ENCODE measurements at places on chromosomes 5 and 9. TPM values are rescaled to one million over a fixed set of nuclear protein-coding genes. Genes with fewer than 3 reads are reported as not detected.

DNA sequence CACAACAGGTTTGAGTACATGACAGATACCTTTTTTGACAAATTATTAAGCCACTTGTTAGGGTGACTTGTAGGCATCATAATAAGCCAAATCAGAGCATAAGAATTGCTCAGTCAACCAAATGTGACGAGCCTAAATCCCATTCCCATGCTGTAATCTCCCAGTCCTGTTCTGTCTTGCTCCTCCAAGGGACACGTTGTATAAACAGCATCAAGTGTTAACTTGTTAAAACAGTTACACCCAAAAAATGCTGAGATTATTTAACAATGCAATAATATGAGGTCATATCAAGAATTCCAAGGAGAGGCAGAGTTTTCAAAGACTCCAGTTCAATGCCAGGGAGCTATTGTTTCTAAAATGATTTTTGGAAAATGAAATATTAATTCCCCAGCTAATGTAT is 76.2 kb downstream of the SH3TC2 start:
- DNase-seq, result no peak

DNA sequence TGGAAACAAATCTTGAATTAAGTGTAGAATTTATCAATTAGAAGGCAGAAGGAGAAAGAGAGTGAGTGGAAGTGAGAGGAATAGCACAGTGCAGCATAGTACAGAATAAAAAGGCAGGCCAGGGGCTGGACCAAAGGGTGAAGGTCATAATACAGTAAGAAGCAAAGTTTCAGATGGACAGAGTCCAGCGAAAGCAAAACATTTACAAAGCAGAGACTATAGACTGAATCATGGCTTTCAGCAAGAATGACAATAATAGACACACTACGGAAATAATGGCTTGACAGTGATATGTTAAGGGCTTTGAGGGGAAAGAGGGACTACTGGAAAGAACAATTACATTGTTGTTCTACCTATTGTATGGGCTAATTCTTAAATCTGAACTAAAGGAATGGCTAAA is 249.0 kb upstream of the CHD1 start:
- DNase-seq, result peak; percentile 21

The SPATA31A3 gene
- not detected for polyA plus RNA-seq

The PITX1 gene
- 11.7 TPM for polyA plus RNA-seq

DNA sequence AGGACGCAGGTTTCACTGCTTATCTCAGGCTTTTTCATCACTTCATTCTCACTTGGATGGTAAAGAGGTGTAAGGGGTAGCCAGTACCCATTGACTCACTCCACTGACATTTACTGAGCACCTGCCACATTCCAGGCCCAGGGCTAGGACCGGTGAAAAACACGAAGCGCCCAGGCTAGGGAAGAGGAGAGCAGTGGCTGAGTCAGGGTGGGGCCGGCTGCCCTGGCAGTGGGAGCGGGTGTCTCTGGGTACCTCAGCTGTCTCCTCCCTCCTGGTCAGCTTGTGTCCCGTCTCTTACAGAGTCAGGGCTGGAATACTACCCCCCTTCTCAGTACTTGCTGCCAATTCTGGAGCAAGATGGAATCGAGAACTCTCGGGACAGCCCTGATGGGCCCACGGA is 22.2 kb downstream of the LRSAM1 start:
- DNase-seq, result no peak

- no peak for DNase-seq
Observed at GRCh38 chr5:112866739-112867138, 5.7 kb downstream of the SRP19 start.

The ACTBL2 gene
- not detected for polyA plus RNA-seq

The TAS2R1 gene
- not detected for polyA plus RNA-seq

DNA sequence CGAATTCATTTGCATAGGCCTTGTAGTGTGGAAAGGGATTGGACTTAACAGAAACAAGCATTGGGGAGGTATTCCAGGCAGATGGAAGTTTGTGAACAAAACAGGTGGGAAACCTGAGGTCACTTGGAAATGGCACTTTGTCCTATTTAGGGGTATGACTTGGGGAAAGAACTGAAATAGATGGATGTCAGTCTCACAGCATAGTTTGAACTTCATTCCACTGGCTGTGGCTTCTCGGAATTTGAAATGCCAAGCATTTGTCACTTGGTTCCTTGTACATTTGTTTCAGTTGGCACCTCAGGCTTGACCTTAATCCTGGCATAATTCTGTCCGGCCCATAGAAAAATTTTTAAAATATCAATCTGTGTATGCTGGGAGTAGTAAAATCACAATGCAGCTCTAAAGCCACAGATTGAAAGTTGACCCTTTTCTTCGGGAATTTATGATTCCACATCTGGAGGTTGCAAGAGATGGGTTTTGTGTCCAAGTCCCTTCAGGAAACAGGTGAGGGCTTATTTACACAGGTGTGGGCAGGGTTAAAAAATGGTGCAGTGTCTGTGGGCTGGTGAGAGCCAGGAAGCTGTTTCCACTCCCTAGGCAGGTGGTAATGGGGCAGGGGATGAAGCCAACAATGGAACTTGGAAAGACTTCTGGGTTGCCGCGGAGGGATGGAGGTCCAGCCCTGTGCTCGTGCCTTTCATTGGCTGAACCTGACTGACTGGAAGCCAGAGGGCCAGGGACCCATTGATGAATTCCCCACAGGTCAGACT is 39.2 kb upstream of the PDE8B start:
- no peak for DNase-seq

DNA sequence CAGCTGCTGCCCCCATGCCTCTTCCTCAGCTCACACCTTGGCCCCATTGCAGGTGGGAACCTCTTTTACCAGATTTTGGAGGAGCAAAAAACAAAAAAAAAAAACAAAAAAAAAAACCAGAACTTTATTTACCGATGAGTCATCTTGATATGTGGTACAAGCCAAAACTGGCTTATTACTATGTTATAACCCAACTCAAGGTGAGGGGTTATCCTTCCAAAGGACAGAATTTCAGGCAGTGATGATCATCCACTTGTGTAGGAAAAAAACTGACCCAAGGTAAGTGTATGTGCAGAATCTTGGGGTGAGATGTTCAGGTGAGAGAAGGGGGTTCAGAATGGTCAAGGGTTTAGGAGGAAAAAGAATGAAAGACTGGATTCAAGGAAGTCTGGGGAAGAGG is 142.6 kb upstream of the FST start:
- DNase-seq, result no peak

DNA sequence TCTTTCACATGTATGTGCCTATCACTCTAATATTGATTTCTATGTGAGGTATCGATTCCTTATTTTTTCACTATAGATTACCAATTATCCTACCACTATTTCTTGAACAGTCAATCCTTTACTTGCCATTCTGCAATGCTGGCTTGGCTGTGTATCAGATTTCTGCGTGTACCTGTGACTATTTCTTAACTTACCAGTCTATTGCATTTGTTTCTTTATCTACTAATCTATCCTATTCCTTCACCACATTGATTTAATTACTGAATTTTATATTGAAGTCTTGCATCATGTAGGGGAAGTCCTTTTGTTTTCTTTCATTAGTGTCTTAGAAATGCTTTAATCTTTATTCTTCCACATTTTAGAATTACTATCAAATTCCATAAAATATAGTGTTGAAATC is 684.8 kb downstream of the LRRC70 start:
- no peak for DNase-seq

The BARHL1 gene
- not detected for polyA plus RNA-seq

DNA sequence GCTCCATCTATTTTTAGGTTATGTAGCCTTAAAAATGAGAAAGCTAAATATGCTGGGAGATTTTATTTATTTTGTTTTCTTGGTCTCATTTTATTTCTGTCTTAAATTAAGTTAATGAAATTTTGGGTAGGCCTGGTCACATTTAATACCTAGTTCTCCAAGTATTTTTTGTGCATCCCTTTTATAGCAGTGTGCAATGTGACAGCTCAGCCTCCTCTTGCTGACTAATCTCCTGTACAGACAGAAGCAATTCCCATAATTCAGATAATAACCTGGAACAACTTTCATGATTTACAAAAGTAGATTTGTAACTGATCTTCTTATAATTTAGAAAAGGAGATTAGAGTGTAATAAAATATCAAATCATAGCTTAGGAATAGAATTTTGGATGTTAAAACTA is 403.9 kb downstream of the ADGRV1 start:
- DNase-seq, result no peak

DNA sequence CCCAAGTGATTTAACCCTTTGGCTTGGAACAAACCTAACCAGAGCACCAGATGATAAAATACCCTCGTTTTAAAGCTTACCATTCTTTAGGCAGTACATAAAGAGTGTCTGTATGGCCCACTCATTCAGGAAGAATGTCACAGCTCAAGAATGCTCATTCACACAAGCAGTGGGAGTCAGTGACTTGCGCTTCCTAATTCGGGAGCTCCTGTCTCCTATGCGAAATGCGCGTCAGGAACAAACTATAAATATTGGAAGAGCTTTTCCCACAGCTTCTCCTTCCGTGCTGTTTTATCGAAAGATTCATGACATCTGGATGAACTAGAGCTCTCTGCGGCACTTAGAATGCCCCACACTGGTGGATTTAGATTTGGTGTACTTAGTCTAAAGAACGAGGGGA is 66.6 kb downstream of the NTRK2 start:
- no peak for DNase-seq

The CER1 gene
- polyA plus RNA-seq, result 0.18 TPM

- no peak for DNase-seq
Observed at GRCh38 chr5:179382486-179382885, 37.2 kb upstream of the ADAMTS2 start.

GRCh38 chr9:132387133-132387532 is 19.5 kb downstream of the TTF1 start:
- DNase-seq, result no peak

DNA sequence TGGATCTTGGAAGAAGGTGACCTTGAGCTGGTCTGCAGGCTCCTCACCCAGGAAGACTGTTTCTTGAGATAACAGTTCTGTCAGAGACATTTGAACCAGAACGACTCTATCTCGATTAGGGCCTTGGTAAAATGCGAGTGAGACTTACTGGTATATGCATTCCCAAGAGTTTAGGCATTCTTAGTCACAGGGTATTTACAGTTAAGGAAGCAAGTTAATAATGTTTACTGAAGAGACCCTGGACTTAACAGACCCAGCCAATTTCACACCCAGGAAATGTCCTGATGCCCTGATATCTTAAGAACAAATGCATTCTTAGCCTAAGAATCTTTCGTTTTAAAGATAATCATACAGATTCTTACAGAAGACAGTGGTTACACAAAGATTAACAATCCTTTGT is 1867.2 kb upstream of the C9orf72 start:
- no peak for DNase-seq

GRCh38 chr9:127397646-127398274 is 791 bp downstream of the SLC2A8 start:
- peak; percentile 36 for DNase-seq

The OR13C8 gene
- polyA plus RNA-seq, result not detected

GRCh38 chr5:127585661-127586060 is 63.2 kb upstream of the CTXN3 start:
- no peak for DNase-seq

GRCh38 chr5:165031371-165031770 is 1526.0 kb downstream of the MAT2B start:
- no peak for DNase-seq

The IRX2 gene
- not detected for polyA plus RNA-seq

The NIPAL4 gene
- not detected for polyA plus RNA-seq

GRCh38 chr5:165497707-165498106 is 1992.3 kb downstream of the MAT2B start:
- no peak for DNase-seq

The POU5F2 gene
- polyA plus RNA-seq, result 0.13 TPM

DNA sequence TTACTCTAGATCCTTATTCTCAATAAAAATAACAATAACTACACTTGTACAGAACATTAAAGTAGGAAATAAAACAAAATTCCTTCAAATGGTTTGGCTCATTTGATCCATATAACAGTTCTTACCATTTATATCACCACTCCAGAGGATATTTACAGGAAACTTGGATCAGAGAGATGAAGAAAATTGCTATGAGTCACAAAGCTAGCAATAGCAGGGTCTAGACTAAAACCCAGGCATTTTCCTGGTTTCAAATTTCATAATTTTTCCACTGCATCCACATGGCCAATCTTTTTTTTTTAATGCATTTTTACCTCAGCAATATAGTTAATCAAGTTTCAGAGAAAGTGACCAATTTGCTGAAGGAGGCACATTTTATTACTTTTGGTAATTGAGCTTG is 299.2 kb downstream of the ELAVL2 start:
- DNase-seq, result no peak

- DNase-seq, result no peak
Observed at GRCh38 chr5:53024535-53024934, 35.4 kb downstream of the ITGA2 start.

DNA sequence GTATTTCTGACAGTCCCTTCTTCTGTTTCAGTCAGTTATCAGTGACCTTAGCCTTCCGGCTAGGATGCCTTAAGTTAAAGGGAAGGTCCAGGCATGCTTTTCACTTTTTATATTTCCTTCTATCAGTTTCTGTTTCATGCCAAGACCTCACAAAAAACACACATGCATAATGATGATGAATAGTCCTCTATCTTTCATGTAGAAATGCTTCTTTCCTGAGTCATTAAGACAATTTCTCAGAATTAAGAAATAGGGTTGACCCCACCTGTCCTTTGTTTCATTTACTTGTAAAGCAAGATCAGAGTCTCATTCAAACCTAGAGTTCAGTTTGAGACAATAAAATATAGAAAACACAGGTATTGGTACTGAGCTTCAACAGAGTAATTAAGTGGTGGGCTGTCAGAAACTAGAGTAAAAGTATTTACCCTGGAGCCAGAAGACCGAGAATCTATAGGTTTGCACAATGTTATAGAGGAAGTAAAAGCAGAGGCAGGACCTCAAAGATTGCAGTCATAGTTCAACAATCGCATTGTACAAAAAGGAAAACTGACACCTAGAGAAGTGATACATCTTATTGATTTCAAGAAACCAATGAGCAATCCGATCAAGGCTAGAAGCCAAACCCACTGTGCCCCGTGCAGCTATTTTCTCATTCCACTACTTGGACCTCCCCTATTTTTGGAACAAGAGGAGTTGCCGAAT is 118.7 kb upstream of the PUM3 start:
- no peak for DNase-seq

- no peak for DNase-seq
Observed at GRCh38 chr9:33114746-33115145, 38.3 kb upstream of the SMU1 start.

The NHP2 gene
- 56.2 TPM for polyA plus RNA-seq

The BTNL3 gene
- polyA plus RNA-seq, result not detected

The HMCN2 gene
- polyA plus RNA-seq, result not detected

GRCh38 chr9:7051711-7052110 is 293.9 kb downstream of the KDM4C start:
- no peak for DNase-seq

- no peak for DNase-seq
Observed at GRCh38 chr5:103243665-103244064, 14.9 kb upstream of the MACIR start.

The ANKRD34B gene
- 0.01 TPM for polyA plus RNA-seq

DNA sequence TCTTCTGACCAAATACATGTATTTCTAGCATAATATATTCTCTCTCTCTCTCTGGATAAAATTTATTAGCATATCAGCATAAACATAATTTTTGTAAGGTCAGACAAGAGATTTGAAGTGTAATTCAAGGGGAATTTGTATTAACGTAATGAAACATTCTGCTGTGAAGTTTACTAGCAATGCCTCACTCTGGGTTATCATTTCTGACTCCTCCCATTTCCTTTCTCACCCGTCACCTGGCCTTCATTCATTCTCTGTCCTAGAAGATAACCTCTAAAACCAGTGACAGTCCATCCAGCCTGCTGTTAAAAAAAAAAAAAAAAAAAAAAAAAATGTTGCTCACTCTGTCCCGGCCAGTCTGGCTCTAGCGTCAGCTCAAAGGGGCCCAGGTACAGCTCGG is 27.1 kb downstream of the GRAMD2B start:
- no peak for DNase-seq

GRCh38 chr5:109468288-109468676 is 58.5 kb upstream of the PJA2 start:
- DNase-seq, result no peak

The PRRC1 gene
- polyA plus RNA-seq, result 35.6 TPM

The NRG2 gene
- not detected for polyA plus RNA-seq

The COL23A1 gene
- not detected for polyA plus RNA-seq
